Activated T-cell treated with anti-CD3 and anti-CD28 coated beads, Interleukin-2, amount 50 U/mL, for 72 hours (primary cell): ENCODE measurements at places on chromosomes 5 and 9. TPM values are rescaled to one million over a fixed set of nuclear protein-coding genes. Genes with fewer than 3 reads are reported as not detected.

CDH18 gene
- total RNA-seq: not detected

DMRT3 gene
- total RNA-seq: not detected

LHFPL2 gene
- 0.21 TPM for total RNA-seq

CEL gene
- 3.6 TPM for total RNA-seq

HSPB3 gene
- not detected for total RNA-seq

FSTL4 gene
- total RNA-seq: not detected

EFNA5 gene
- not detected for total RNA-seq

SLC9A3 gene
- total RNA-seq: 1.3 TPM

APC gene
- total RNA-seq: 22.7 TPM

CEP78 gene
- 43.6 TPM for total RNA-seq

NEURL1B gene
- 0.29 TPM for total RNA-seq

WDR5 gene
- 31.7 TPM for total RNA-seq

NRG2 gene
- total RNA-seq: 0.07 TPM

SCGB3A1 gene
- not detected for total RNA-seq

S1PR3 gene
- total RNA-seq: 0.48 TPM

CD274 gene
- total RNA-seq: 16.4 TPM

IL4 gene
- 1.2 TPM for total RNA-seq

C9orf50 gene
- not detected for total RNA-seq

CDH10 gene
- not detected for total RNA-seq

HAVCR2 gene
- total RNA-seq: 30.2 TPM
